A549 treated with DMSO at 1 μM for 4 hours (cell line): ENCODE measurements at places on chromosomes 6 and 20. TPM values are rescaled to one million over a fixed set of nuclear protein-coding genes. Genes with fewer than 3 reads are reported as not detected.

Gene MAFB
- 0.05 to 0.08 TPM (median 0.05 TPM) in 4 of 5 replicates, not detected in the other for total RNA-seq

Gene PNLDC1
- 0.12 to 0.17 TPM in 2 of 5 replicates, not detected in the others for total RNA-seq

Gene RPS18
- 2,439 to 2,832 TPM (median 2,552 TPM) in 5 replicates for total RNA-seq

Gene TULP4
- total RNA-seq = 5.9 to 9.6 TPM (median 9.2 TPM) in 5 replicates

Gene TNFAIP3
- 10.7 to 16.9 TPM (median 13.5 TPM) in 5 replicates for total RNA-seq

Gene TBC1D7
- total RNA-seq = 31.1 to 38.3 TPM (median 33.5 TPM) in 5 replicates

Gene SFT2D1
- 35.1 to 45.6 TPM (median 42.8 TPM) in 5 replicates for total RNA-seq

Gene COL11A2
- total RNA-seq = 0.72 to 1.3 TPM (median 0.89 TPM) in 5 replicates

Gene ATP6V1G2
- total RNA-seq = 0.40 to 0.77 TPM (median 0.64 TPM) in 5 replicates

Gene TREML2
- total RNA-seq = not detected in 5 replicates

Gene MYL9
- 14.6 to 24.4 TPM (median 20.7 TPM) in 5 replicates for total RNA-seq

Gene IL17A
- total RNA-seq = not detected in 5 replicates

Gene KCNB1
- total RNA-seq = 0.26 to 1.1 TPM (median 0.29 TPM) in 5 replicates

Gene DYNLT2
- total RNA-seq = 0.62 to 0.90 TPM (median 0.69 TPM) in 5 replicates

Gene DLL1
- total RNA-seq = 0.16 to 0.26 TPM (median 0.19 TPM) in 4 of 5 replicates, not detected in the other

Gene TCF21
- total RNA-seq = 0.02 to 0.12 TPM (median 0.05 TPM) in 5 replicates

Gene HSPA1L
- 1.00 to 2.0 TPM (median 1.9 TPM) in 5 replicates for total RNA-seq

Gene THBD
- total RNA-seq = 21.5 to 29.2 TPM (median 25.5 TPM) in 5 replicates

Gene CPNE5
- 0.06 to 0.15 TPM (median 0.11 TPM) in 5 replicates for total RNA-seq

Gene SLC35D3
- total RNA-seq = 0.03 to 0.10 TPM (median 0.05 TPM) in 5 replicates
